Motor neuron (in vitro differentiated cells): ENCODE measurements at places on chromosomes 16 and 17. TPM values are rescaled to one million over a fixed set of nuclear protein-coding genes. Genes with fewer than 3 reads are reported as not detected.

GRCh38 chr17:21172846-21173245 lies 41.1 kb downstream of the TMEM11 start:
- peak; percentile 9 for ATAC-seq

GRCh38 chr17:42311240-42312034 lies 23.1 kb downstream of the STAT5A start:
- ATAC-seq, result peak; percentile 61

SDR42E1 gene
- total RNA-seq, result under 0.01 and 0.07 TPM in 2 replicates

TAT gene
- total RNA-seq, result 0.23 and 0.29 TPM in 2 replicates

TMEM98 gene
- total RNA-seq, result 43.3 and 47.4 TPM in 2 replicates
